ENCODE measurements at places on chromosomes 13 and 19. TPM values are rescaled to one million over a fixed set of nuclear protein-coding genes. Genes with fewer than 3 reads are reported as not detected.
A peak's percentile ranks its signal among the peaks of the same experiment; 100 is the strongest.

DNA sequence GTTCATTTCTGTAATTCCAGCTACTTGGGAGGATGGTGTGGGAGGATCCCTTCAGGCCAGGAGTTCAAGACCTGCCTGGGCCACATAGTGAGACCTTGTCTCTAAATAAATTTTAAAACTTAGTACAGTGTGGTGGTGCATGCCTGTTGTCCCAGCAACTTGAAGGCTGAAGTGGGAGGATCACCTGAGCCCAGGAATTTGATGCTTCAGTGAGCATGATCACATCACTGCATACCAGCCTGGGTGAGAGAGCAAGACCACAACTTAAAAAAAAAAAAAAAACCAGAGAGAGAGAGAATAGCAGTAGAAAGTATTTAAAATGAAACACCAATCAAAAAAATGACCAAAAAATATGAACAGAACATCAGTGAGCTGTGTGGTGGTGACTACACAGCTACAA, 7.1 kb upstream of the ZNF823 start:
- H3K27me3 ChIP-seq: no peaks in the 10 kb centered on the region
- no peak overlapping the region for H3K27ac ChIP-seq
- no peaks in the 10 kb centered on the region for H3K36me3 ChIP-seq
- H3K4me1 ChIP-seq: no peaks in the 10 kb centered on the region

COL4A2 gene
- total RNA-seq: 111 TPM

DNA sequence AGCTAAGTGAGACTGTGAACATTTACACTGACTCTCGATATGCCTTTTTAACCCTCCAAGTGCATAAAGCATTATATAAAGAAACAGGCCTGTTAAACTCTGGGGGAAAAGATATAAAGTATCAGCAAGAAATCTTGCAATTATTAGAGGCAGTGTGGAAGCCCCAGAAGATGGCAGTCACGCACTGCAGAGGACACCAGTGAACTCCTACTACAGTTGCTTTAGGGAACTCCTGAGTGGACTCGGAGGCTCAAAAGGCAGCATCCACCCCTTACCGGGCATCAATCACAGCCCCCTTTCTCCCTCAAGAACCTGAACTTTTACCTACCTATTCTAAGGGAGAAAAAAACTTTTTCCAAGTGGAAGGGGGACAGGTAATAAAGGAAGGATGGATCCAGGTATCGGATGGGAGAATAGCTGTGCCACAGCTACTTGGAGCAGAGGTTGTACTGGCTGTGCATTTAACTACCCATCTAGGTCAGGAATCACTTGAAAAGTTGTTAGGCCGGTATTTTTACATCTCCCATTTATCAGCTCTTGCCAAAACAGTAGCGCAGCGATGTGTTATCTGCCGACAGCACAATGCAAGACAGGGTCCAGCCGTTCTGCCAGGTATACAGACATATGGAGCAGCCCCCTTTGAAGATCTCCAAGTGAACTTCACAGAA, 80.1 kb downstream of the ZNF486 start:
- H3K27ac ChIP-seq: no peak overlapping the region
- DNase-seq: no peak
- H3K36me3 ChIP-seq: no peaks in the 10 kb centered on the region
- H3K27me3 ChIP-seq: no peaks in the 10 kb centered on the region
- H3K4me3 ChIP-seq: no peak overlapping the region
- no peaks in the 10 kb centered on the region for H3K4me1 ChIP-seq

- no peak for DNase-seq
- H3K27ac ChIP-seq: no peak within 1 kb of the TSS
- no peaks in the 10 kb centered on the region for H3K36me3 ChIP-seq
- H3K4me3 ChIP-seq: peak within 1 kb of the TSS; percentile 13
- peaks cover 13% of the 10 kb centered on the region for H3K27me3 ChIP-seq
These were observed at the start of gene CYP4F22 for GRCh38 chr19:15508035-15508710. Gene CYP4F22 (plus strand): TSS chr19:15508525. CDS start chr19:15525337, 16,812 bp downstream.

GRK1 gene
- total RNA-seq: 0.10 TPM

GRCh38 chr19:19094513-19094912, 30.7 kb downstream of the SLC25A42 start:
- no peaks in the 10 kb centered on the region for H3K4me1 ChIP-seq
- H3K27me3 ChIP-seq: no peaks in the 10 kb centered on the region
- DNase-seq: no peak

GRCh38 chr13:109271061-109271460, 515.3 kb downstream of the IRS2 start:
- H3K27me3 ChIP-seq: no peaks in the 10 kb centered on the region
- no peaks in the 10 kb centered on the region for H3K4me1 ChIP-seq
- DNase-seq: no peak
- no peaks in the 10 kb centered on the region for H3K36me3 ChIP-seq

GRCh38 chr19:3613818-3614661, 7.4 kb upstream of the TBXA2R start:
- H3K4me3 ChIP-seq: no peak overlapping the region
- H3K4me1 ChIP-seq: no peaks in the 10 kb centered on the region
- DNase-seq: no peak

DNA sequence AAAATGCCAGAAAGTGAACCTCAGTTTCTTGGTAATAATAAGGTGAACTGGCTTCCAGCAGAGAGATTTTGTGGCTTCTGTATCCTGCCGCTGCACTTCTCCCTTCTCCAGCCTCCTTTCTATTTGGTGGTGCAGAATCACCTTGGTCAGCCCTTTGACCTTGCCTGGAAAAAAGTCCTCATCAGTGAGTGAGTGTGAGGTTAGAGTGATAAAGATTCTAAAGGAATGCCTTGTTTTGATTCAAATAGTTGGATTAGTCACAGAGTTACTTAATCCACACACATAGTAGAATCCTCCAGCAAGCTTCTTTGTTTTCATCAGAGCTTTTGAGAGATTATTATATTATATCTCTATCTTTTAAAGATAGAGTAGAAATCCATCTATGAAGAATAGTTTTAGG, 140.9 kb downstream of the KCNRG start:
- no peaks in the 10 kb centered on the region for H3K27me3 ChIP-seq
- no peaks in the 10 kb centered on the region for H3K4me1 ChIP-seq
- no peaks in the 10 kb centered on the region for H3K36me3 ChIP-seq
- H3K27ac ChIP-seq: no peak overlapping the region
- no peak overlapping the region for H3K4me3 ChIP-seq
- no peak for DNase-seq

GRCh38 chr19:38842439-38843174, 7.2 kb downstream of the HNRNPL start:
- no peak for DNase-seq
- H3K4me1 ChIP-seq: no peaks in the 10 kb centered on the region
- no peak overlapping the region for H3K27ac ChIP-seq
- H3K36me3 ChIP-seq: peaks cover 69% of the 10 kb centered on the region

ZNF506 gene
- 18.7 TPM for total RNA-seq

- H3K27me3 ChIP-seq: no peaks in the 10 kb centered on the region
- no peak for DNase-seq
These were observed 17.9 kb downstream of the BTBD2 start for GRCh38 chr19:1997353-1998233.

DNA sequence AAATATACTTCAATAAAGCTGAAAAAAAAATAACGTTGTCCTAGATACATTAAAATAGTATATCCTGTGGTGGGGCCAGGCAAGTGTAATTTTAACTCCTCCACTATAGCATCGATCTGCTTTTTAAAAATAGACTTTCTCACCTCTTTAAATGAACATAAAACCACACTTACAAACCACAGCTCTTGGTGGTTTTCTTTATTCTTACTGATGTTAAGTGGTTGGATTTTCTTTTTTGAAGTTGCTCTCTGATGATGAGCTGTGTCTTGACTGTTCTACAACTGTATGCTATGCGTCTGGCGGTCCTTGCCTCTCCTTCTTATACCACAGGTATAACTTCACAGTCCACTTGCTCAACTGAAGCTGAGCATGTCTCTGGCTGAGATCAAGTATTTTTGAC, 721.5 kb upstream of the KLHL1 start:
- no peak overlapping the region for H3K4me3 ChIP-seq
- H3K4me1 ChIP-seq: no peaks in the 10 kb centered on the region
- no peaks in the 10 kb centered on the region for H3K27me3 ChIP-seq
- no peak overlapping the region for H3K27ac ChIP-seq
